Breast epithelium (tissue), 4 donors: ENCODE measurements at places on chromosomes 11 and 22. TPM values are rescaled to one million over a fixed set of nuclear protein-coding genes. Genes with fewer than 3 reads are reported as not detected.

Gene CASP5
- total RNA-seq = not detected

Gene CREB3L1
- 5.1 TPM for total RNA-seq

Gene BDNF
- not detected for total RNA-seq

Gene UPK3A
- total RNA-seq = not detected

Gene DDI1
- total RNA-seq = not detected

Gene GRIK4
- total RNA-seq = not detected

Gene OR10D3
- total RNA-seq = not detected

Gene TEX54
- not detected for total RNA-seq

Gene GRM5
- total RNA-seq = 0.33 TPM
